ENCODE measurements at places on chromosomes 5 and 9.
A peak's percentile ranks its signal among the peaks of the same experiment; 100 is the strongest.

- no peak for DNase-seq
Observed at GRCh38 chr9:128190013-128190412, 1.4 kb downstream of the CIZ1 start.

DNA sequence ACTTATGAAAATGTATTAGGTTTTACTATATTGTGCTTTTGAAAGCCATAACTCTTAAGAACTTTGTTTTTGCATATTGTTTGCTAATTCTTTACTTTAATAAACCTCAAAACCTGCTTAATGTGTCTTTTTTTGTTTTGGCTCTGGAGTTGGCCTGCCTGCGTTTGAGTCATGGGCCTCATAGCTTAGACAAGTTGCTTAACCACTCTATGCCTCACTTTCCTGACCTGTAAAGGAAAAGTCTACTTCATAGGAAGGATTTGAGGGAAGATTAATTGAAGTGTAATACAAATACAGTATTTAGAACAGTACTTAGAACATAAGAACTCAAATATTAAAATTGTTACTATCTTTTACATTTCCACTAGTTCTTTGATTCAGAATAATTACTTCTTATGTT lies 10.3 kb downstream of the SMIM32 start:
- DNase-seq: peak; percentile 18

- no peak for DNase-seq
Observed at GRCh38 chr5:29122306-29122705, 2071.2 kb upstream of the CDH6 start.

DNA sequence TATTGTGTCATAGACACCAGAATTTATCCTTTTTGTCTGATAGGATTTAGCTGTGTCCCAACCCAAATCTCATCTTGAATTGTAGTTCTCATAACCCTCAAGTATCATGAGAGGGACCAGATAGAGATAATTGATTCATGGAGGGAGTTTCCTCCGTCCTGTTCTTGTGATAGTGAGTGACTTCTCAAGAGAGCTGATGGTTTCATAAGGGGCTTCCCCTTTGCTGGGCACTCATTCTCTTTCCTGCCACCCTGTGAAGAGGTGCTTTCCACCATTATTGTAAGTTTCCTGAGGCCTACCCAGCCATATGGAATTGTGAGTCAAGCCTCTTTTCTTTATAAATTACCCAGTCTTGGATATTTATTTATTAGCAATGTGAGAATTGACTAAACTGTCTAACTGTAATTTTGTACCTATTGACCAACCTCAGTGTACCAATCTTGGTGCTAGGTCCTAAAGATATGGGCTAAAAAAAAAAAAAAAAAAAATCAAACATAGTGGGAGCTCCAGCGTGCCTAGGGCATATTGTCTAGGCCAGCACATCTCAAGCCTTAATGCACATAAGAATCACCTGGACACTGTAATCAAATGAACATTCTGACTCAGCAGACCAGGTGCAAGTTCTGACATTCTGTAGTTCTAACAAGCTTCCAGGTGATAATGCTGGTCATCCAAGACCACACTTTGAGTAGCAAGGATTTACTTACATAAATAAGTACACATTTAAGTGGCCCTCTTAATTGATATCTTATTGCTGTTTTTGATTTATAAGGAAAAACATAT lies 30.5 kb downstream of the ST8SIA4 start:
- DNase-seq: no peak

GRCh38 chr9:71908825-71909224 lies 2.2 kb downstream of the ABHD17B start:
- no peak for DNase-seq

- DNase-seq: no peak
Observed at GRCh38 chr5:1058083-1058945, 49.7 kb downstream of the NKD2 start.

GRCh38 chr9:92446536-92446935 lies 22.3 kb upstream of the OMD start:
- DNase-seq: no peak

DNA sequence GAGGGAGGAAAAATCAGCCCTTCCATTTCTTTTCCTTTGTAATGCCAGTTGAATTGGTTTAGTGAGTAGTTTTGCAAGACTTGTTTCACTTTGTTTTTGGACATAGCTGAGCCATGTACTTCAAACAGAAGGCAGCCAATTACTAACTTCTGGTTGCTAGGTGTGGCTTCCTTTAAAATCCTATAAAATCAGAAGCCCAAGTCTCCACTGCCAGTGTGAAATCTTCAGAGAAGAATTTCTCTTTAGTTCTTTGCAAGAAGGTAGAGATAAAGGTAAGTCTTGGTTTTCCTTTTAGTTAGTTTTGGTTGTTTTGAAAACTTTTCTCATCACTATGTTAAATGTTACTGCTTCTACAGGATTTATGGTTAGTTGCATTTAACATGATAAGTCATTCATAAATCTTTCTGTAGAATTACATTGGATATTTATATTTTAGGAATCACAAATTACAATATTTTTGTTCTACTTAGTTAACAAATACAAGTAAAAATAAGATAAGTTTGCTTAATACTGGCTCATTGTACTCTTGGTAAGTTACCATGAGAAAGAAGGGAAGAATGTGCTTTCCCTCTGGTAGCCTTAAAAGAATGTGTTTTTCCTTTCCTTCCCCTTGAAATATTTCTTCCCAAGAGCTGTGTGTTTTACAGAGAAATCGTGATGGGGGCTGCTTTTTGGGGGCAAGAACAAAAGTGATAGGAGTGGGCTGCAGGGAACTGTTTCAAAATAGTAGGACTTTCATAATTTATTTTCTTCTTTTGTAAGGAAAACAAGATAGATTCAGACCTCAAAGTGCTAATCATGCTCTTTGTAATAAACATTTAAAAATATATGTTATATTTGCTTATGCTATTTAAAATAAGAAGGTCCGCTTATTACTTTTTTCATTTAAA lies at the start of gene ANXA1:
ANXA1 (plus strand) TSS at position 213 of the 890 bp plus-strand sequence. CDS start 6,671 bp downstream, outside the sequence.
- DNase-seq: peak; percentile 90

GRCh38 chr9:14849851-14850250 lies 60.4 kb downstream of the FREM1 start:
- no peak for DNase-seq

GRCh38 chr5:87069974-87070608 lies 197.6 kb upstream of the RASA1 start:
- DNase-seq: peak; percentile 67

DNA sequence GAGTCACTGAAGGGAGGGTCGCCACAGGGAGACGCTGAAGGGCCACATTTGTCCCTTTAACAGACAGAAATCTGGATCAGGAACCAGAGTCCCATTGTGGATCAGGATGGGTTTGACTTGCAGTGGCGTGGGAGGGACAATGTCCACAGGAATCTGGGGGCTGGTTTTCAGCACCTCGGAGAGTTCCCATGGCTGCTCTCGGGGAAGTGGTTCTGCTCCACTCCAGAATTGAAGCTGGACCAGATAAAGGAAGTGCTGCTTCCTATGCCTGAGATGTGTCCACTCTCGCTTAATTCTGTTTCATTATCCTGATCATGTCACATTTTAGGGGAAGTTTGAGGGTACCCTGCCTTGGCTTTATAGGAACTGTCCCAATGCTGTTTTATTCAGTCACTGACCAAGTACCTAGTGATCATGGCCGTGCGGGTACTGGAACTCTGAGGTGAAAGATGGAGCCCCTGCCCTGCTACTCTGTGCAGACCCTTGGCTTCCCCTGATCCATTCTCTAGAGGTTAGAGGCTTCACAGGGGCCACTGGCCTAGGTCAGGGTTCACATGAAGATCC lies 28.7 kb downstream of the ENHO start:
- peak; percentile 57 for DNase-seq

DNA sequence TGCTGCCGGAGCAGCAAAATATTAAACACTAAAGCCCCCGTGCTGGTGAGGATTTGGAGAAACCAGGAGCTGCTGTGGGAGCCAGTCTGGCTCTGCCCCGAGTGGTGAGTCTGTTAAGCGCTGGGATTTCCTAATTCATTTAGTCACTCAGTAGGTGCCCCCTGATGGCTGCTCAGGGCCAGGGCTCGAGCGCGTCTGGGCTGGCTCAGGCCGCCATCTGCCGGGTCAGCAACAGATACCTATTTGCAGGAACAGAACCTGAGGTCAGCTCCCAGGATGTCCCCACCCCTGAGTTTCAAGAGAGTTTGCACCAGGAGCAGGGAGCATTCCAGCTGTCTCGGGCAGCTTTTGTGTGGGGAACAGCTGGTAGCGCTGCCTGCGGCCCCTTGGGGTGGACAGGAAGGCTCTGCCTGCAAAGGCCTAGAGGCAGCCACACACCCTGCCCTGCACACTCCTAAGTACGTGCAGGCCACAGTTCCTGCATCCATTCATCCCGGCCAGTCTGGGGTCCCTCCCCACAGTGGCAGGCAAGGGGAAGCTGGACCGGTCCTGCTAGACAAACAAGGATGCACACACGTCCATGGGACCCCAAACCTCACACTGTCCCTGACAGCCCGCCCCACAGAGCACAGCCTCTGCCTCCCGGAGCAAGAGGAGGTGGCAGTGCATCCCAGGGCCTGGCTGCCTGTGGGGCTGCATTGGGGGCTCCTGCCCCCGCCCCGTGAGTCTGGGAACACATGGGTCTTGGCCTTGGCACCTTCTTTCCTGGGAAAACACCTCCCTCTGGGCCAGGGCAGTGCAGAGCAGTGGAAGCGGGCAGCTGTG lies 83.7 kb downstream of the ADAMTS2 start:
- peak; percentile 76 for DNase-seq
